ENCODE measurements at places on chromosomes 2 and 18.
A peak's percentile ranks its signal among the peaks of the same experiment; 100 is the strongest.

DNA sequence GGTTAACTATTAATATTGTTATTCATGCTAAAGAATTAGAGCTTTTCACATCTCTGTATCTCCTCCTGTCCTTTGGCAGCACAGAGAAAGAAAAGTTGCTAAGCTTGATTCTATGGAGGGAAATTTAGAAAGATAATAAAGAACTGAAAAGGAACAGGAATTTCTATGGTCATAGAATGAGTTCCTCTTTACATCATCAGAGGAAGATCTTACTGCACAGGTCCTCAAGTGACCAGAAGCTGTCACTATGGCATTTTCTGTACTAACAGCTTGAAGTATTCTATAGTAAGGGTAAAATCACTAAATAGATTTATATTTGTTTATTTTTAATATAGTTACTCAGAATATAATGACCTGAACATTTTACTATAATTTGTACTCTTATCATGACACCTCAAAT, 6.0 kb upstream of the PRKD3 start:
- no peak for DNase-seq

DNA sequence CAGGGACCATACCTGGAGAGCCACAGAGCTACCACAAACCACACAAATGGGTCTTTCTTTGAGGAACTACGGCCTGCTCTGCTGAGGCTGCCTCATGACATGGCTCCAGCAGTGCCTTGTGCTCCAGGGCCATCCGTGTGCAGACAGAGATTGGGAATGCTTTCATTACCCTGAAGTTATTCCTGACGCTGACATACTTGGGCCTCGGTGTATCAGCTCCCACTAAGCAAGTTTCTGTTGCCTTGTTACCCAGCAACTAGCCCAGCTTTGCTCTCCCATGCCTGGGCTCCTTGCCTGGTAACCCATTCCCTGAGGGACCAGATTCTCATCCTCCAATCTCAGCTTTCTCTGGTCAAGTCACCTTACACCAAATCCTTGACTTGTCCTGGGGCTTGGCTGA, 80.3 kb upstream of the FZD7 start:
- no peak for DNase-seq

DNA sequence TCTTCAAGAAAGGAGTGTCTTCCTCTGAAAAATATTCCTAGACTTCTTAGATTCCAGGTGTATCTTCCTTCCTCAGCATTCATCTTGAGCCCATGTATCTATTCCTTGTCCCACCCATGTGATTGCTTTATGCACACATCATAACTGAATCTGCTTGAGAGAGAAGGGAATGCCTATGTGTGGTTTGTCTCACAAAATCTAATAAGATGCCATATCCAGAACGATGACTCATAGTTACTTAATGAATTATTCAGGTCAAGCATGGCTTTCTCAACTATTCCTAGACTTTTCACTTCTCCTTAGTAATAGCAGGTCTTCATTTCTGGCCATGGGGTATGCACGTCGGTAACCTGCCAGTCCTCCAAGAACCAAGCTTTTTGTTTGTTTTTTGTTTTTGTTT, 121.8 kb downstream of the SETBP1 start:
- DNase-seq, result peak; percentile 9

DNA sequence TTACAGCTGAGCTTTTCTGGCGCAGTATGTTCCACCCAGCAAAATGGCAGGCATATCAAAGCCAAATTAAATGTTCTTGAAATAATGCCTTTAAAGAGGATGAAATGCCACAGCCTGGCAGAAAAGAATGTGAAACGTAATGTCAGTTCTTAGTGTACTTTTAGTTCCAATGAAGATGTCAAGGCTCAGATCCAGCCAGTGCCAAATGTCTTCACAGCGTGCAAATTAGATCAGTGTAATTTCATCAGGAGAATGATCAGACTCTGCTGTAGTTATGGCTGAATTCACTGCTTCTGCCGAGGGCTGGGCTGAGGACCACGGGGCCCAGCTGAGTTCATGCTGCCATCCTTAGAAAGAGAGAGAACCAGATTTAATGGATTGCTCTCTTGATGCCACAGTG, 78.7 kb upstream of the ITGA4 start:
- DNase-seq, result no peak

GRCh38 chr2:230902180-230902899, 22.7 kb downstream of the GPR55 start:
- DNase-seq, result peak; percentile 76

GRCh38 chr2:204264621-204265140, 280.6 kb upstream of the PARD3B start:
- no peak for DNase-seq

- DNase-seq, result no peak
Observed at GRCh38 chr2:170878505-170878904, 50.5 kb upstream of the GORASP2 start.

DNA sequence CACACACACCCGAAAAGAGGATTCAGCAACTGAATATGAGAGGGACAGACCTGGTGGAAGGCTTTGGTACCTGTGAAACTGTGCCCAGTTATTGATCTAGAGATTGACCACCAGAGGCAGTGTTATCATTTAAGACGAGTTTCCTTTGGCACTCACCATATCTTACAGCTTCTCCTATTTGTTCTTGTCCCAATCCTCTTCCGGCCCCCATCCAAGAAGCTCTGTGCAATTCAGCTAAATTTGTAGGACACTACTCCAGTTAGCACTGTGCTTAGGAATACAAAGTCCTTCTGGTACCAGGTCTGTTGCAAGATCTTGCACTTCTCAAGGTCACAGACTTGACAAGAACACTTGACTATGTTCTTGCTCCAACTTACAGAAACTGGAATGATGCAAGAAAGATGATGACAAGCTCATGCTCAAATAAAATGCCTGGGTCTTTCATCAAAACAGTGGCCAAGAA, 177.7 kb downstream of the TMEM247 start:
- DNase-seq, result peak; percentile 32

DNA sequence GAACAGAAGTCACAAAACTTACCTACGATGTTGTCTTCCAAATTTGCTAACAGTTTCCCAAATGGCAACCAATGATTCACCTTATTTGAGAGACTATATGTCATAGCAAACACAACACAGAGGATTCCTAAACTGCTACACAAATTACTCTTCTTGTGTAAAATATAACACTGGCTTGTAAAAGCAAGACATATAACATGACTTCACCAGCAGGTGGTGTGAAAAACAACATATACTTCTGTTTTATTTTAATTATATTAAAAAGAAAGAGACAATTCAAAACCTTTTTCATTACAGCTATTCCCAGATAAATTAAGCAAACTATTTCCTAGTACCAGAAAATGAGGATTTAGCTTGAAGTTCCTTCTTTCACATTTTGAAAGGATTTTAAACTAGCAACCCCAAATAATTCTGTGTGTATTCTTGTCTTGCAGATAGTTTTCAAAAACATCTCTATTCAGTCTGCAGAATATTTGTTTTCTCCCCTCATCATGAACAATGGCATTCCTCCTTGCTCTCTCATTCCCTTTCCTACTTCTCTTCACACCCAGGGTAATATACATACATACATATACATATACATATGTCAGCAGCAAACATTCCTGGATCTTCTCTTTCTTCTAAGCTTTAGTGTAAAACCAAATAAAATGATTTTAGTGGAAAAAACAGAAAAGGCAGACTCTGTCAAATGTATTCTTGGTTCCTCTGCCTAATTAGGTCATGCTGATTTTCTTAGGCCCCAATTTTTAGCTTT, 62.1 kb downstream of the SCN3A start:
- peak; percentile 3 for DNase-seq

- peak; percentile 59 for DNase-seq
Observed at GRCh38 chr18:75478996-75479880, 51.7 kb upstream of the SMIM21 start.

- DNase-seq, result no peak
Observed at GRCh38 chr2:45040786-45041185, 31.5 kb upstream of the SIX2 start.

DNA sequence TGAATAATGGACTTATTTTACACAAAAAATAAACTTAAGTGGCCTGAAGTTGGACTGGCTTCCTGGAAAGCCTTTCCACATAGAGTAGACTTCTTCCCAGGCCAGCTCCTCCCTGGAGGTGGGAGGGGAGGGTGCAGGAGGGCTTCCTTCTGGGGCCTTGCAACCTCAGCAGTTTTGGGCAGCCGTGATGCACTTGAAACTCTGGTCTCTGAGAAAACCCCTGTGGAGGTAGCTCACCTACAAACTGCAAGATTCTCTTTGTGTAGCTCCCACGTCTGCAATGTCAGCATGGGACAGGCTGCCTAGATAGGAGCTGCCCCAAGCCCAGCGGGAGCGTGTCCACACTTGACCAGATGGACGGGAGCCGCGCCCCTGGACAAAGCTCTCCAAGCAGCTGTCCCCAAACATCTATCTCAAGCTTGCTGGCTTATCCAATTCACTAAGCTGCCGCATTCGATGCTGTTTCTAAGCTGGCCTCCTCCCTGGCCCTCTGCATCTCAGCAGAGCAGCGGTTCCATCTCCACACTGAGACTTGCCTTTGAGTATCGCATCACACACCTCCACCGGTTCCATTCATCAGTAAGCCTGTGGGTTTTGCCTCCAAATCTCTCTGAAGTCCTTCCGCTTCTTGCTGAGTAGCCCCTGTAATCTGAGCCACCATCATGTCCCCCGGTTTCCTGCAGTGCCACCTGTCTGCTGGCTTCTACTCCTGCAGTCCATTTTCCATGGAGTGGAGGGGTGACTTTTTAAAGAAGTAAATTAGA, 1.6 kb upstream of the LPIN1 start:
- peak; percentile 59 for DNase-seq

GRCh38 chr2:173652767-173653431, 298.2 kb downstream of the CDCA7 start:
- peak; percentile 96 for DNase-seq

- no peak for DNase-seq
Observed at GRCh38 chr2:67994716-67995115, 68.1 kb downstream of the C1D start.

GRCh38 chr2:12686708-12687283, 29.9 kb upstream of the TRIB2 start:
- DNase-seq, result no peak

DNA sequence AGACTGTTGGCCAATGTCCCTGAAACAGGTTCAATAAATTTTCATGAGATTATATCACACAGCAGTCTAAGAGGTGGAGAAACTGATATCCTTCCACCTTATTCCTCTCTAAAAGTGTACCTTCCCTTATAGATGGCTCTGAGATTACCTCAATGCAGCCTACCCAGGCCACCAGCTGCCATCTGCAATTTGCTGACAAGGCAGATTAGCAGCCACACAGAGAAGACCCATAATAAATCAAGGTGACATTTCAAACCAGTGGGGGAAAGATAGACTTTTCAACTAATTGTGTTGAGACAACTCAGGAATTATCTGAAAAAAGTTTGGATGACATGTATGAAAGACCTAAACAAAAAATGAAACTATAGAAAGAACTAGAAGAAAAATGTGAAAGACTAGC, 43.2 kb downstream of the ZBTB7C start:
- DNase-seq, result no peak

DNA sequence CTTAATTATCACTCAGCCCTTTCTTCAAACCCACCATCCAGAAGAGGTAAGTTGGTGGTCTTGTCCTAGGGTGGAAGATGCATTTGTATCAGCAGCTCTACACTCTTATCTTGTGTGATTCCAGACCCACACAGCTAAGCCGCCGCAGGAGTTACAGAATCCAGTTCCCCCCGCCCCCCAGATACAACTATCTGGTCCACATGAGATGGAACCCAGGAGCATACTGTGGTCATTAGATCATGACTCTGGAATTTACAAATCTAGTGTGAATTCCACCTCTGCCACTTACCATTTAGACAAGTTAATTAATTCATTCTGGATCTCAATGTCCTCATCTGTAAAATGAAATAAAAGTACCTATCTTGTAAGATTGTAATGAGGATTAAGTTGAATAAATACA, 486.4 kb downstream of the BCL11A start:
- DNase-seq, result no peak
